ENCODE measurements at places on chromosomes 16 and 17.

DNA sequence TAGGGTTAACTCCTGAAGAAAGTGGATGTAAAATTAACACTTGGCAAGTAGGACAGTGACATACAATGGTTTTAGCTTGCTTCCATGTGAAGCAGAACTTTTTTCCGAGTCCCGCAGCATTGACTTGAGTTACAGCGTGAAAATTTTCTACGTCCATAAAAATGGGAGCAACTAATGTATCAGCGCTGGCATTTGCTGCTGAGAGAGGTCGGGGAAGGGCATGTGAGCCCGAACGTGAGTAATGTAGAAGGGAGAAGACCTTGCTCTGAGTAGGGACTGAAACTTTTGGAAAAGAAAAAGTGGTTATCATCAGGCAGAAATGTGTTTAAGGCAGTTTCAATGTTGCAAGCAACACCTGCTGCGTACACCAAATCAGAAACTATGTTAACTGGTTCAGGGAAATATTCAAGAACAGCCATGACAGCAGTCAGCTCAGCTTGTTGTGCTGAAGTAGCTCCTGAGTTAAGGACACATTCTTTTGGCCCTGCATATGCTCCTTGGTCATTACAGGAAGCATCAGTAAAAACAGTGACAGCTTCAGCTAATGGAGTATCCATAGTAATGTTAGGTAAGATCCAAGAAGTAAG, 70.9 kb upstream of the ARL4D start:
- DNase-seq, result no peak
- H3K27me3 ChIP-seq, result no peaks in the 10 kb centered on the region
- no peaks in the 10 kb centered on the region for H3K36me3 ChIP-seq
- H3K4me3 ChIP-seq, result no peak overlapping the region

- peaks cover 4% of the 10 kb centered on the region for H3K4me1 ChIP-seq
- H3K27me3 ChIP-seq, result peaks cover 22% of the 10 kb centered on the region
- H3K4me3 ChIP-seq, result no peak overlapping the region
- DNase-seq, result no peak
- no peaks in the 10 kb centered on the region for H3K36me3 ChIP-seq
- no peak overlapping the region for H3K27ac ChIP-seq
Measured at GRCh38 chr16:88929091-88929445, 47.9 kb downstream of the CBFA2T3 start.

GRCh38 chr16:1631931-1632637, 19.9 kb downstream of the CRAMP1 start:
- no peaks in the 10 kb centered on the region for H3K4me1 ChIP-seq
- DNase-seq, result no peak
- H3K36me3 ChIP-seq, result peaks cover 64% of the 10 kb centered on the region
- H3K27me3 ChIP-seq, result no peaks in the 10 kb centered on the region

GRCh38 chr17:42453439-42453838, 5.2 kb upstream of the ATP6V0A1 start:
- no peaks in the 10 kb centered on the region for H3K27me3 ChIP-seq
- H3K4me1 ChIP-seq, result peaks cover 4% of the 10 kb centered on the region
- no peak for DNase-seq
- no peak overlapping the region for H3K4me3 ChIP-seq

GRCh38 chr17:29764217-29764616, 141.5 kb upstream of the CORO6 start:
- no peaks in the 10 kb centered on the region for H3K27me3 ChIP-seq
- no peaks in the 10 kb centered on the region for H3K36me3 ChIP-seq
- no peak overlapping the region for H3K4me3 ChIP-seq
- no peaks in the 10 kb centered on the region for H3K4me1 ChIP-seq
